T-helper 2 cell (primary cell): ENCODE measurements at places on chromosomes 11 and 22.

DNA sequence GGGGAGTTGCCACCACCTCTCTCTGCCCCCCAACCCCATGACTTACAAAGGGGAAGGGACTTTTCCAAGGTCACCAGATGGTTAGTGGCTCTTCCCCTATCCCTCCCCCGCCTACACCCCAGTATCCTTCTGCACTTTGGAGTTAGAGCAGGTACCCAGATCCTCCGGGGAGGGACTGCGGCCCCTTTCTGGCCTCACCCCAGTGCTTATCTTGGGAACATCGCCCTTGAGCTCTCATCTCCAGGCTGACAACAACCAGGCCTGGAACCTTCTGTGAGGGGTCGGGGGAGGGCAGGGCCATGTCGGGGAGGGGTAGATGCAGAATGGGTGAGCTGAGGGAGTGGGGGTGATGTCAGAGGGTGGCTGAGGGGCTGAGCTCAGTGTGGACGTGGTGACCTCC lies 7.5 kb upstream of the NAALADL1 start:
- DNase-seq = no peak

DNA sequence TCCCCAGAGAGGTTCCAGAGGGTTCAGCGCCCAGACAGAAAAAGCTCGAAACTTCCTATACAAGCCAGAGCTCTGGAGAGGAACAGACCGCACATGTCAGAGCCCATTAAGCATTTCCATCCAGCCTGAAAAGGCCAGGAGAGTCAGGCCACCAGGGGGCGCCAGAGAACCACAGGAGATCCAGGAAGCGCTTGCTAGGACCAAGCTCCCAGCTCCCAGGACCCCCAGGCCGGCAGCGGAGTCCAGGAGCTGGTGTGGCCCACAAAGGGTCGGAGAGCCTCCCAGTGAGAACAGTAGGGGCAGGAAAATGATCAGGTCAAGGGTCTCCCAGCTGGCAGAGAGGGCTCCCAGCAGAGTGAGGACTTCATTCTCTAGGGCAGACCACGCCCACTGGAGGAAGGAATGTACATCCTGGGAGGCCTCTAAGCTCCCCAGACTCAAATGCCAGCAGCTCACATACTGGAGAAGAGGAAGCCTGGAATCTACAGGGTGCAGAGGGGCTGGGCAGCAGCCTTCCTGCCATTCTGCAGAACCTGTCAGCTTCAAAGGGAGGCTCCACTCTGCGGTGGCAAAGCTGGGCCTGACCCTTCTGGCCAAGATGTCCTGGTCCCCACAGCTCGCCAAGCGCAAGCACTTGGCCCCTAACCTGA lies 2.1 kb upstream of the MEI1 start:
- peak; percentile 79 for DNase-seq

DNA sequence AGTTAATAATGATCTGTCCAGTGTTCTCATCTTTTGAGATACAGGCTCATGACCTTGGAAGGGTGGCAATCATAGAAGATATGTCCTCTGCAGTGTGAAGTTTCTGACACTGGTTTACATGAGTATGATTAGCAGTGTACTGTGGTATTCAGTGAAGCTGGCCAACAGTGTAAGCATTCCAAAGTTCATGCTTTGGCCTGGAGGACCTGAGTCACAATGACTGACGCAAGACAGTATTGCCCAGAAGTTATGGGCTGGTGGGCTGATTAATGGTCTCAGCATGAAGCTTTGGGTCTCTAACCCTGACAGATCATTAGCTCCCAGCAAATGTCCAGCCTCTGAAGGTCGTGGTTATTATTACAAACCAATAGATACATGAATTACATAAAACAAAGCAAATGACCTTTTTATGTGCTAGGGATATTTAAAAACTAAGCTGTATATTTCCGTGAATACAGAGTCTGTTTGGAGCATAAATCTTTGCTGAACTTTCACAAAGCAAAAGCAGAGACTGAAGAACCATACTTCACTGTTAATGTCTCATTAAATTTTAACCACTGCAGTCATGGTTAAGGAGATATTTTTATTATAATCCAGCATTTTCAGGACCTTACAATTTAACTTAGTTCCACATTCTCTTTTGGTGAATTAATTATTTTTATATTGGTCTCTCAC lies 28.3 kb upstream of the USP47 start:
- DNase-seq = no peak

DNA sequence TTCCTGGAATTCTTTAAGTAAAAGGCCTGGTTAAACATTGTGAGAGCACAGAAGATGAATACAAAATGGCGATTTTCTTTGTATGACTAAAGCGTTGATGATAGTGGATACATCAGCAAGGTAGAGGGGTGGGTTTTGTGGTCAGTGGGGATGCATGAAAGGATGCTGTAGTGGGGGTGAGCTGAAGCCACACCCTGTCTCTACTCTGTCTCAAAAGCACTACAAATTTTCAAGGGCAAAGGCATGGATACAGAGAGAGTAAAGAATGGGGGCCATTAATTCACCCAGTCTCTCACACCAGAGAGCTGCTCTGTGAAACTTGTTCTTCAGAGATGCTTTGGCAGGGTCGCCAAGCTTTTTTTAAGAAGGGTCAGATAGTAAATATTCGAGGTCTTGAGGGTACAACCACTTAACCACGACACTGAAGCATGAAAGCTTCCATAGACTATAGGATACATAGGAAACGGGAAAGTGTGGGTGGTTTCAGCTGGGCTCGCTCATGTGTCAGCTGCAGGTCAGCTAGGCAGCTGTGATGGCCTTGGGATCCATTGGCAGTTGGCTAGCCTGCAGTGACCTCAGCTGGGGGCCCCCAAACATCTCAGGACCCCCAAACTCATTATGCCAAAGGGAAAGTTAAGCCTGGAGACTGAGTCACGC lies 8.3 kb downstream of the TMEM138 start:
- no peak for DNase-seq

DNA sequence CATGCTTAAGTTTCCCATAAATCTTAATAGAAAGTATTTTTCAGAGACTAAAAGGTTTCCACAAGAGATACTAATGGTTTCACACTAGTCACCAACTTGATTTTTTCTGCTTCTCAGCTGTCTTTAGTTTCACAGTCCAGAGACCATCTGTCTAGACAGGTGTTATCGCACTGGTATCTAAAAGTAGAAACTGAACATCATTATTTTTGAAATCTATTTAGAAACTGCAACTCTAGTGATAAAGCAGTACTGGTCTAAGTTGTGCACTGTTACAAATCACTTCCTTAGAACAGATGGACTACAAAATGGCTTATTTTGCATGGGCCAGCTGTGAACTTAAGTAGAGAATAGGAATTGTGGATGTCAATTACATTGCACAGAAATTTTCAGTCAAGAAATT lies 78.0 kb downstream of the CNTN5 start:
- no peak for DNase-seq

DNA sequence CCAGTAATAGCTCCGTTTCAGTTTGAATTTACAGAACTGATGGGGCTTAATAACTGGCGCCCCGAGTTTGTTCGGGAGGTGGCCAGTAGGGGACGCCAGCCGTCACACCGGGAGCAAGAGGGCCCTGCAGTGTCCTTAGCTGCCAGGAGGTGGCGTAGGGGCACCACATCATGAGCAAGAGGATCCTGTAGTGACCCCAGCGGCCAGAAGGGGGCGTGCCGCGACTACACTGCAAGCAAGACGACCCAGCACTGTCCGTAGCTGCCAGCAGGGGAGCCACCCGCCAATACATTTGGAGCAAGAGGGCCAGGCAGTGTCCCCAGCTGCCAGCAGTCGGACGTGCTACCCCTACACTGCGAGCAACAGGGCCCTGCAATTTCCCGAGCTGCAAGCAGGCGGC lies 663.7 kb upstream of the B3GAT1 start:
- peak; percentile 66 for DNase-seq

DNA sequence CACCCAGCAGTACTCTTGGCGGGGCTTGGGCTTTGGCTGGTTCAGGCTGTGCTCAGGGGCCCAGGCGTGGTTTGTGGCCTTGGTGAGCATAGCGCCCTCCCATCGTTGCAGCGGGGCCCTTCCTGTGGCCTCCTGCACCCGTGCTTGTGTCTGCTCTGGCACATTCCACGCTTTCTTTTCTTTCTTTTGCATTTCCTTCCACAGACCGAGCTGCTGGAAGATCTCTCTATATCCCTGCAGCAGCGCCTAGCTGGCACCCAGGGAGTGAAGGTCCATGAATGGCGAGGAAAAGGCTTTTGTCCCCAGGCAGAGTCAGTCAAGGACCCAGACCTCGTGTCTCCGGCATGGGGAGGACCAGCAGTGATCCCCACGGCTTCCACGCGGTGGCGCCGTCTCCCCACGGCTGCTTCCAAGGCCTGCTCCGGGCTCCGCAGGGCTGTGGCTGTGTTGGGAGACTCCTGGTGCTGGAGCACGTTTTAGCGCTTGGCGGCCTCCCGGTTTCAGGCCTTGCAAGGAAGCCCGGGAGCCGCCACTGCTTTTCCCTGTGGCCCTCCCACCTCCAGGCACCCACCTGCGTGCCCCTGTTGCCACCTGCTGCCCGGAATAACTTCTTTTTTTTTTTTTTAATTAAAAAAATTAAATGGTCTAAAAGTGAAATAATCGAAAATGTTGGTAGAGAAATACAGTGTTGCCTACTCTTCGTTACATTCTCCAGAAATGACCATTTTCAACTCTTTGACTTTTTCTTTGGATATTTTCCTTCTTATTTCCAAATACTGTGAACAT lies 28.5 kb downstream of the GLB1L2 start:
- peak; percentile 71 for DNase-seq

DNA sequence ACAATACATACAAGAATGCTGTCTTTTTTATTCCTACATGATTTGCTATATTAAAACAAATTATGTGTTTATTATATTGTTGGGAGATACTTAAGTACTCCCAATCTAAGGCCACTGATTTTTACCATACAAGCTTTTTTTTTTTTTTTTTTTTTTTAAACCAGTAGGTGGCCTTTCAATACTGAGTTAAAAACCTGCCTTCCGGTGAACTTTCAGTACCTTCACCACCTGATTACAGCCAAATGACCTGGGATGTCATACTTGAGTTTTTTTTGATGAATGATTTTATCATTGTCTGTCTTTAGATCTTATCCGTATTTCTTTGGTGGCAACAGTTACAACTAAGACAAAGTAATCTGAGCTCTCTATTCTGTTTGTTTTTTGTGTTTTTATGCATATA lies 94.0 kb upstream of the FOLH1 start:
- DNase-seq = no peak

DNA sequence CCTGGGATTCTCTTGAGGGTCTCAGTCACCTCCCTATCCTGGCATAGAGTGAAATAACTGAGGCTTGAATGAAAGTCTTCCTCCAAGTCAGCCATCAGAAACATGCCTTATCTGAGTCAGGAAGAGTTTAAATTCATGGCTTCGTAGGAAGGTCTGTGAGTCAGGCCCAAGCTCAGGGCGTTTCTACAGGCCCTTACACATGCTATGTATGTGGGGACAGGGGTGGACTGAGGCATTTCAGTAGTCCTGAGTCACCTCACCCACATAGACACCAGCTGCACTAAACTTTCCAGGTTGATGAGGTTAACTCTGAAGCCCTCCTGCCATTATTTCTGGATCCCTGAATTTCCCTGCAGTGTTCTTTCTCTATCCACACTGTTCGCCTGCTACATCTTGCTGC lies 134.6 kb upstream of the RCN1 start:
- no peak for DNase-seq

GRCh38 chr11:64056213-64056785 lies 20.6 kb downstream of the FLRT1 start:
- no peak for DNase-seq

GRCh38 chr22:22952531-22953280 lies 65.1 kb downstream of the IGLL5 start:
- DNase-seq = no peak

GRCh38 chr11:44840521-44841251 lies 110.0 kb downstream of the TP53I11 start:
- no peak for DNase-seq

GRCh38 chr11:70353900-70354568 lies 44.3 kb upstream of the CTTN start:
- no peak for DNase-seq

- DNase-seq = no peak
Measured at GRCh38 chr11:32043737-32044136, 47.1 kb upstream of the RCN1 start.

GRCh38 chr11:86663761-86664160 lies 8.7 kb downstream of the ME3 start:
- no peak for DNase-seq

GRCh38 chr11:77127920-77128691 lies at the start of gene MYO7A:
Gene MYO7A (plus strand): TSS chr11:77128246. CDS start chr11:77130635, 2,389 bp downstream.
- no peak for DNase-seq

- no peak for DNase-seq
Measured at GRCh38 chr11:79482800-79483199, 42.0 kb upstream of the TENM4 start.

DNA sequence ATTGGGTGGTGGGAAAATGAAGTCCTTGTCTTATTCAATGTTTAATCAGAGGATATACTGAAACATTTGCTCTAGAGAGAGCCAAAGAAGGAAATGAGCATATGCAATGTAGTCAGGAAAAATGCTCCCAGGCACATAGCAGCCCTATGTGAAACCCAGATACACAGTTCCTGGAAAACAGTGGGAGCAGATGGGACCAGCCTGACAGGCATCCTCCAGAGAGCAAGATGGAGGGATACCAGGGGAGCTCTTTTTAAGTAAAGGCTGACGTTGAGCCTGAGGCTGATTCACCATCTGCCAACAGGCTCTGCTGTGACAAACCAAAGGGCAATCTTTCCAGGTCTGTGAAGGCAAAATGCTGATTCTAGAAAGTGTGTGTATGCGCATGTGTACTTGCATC lies 559.4 kb upstream of the KIRREL3 start:
- no peak for DNase-seq

DNA sequence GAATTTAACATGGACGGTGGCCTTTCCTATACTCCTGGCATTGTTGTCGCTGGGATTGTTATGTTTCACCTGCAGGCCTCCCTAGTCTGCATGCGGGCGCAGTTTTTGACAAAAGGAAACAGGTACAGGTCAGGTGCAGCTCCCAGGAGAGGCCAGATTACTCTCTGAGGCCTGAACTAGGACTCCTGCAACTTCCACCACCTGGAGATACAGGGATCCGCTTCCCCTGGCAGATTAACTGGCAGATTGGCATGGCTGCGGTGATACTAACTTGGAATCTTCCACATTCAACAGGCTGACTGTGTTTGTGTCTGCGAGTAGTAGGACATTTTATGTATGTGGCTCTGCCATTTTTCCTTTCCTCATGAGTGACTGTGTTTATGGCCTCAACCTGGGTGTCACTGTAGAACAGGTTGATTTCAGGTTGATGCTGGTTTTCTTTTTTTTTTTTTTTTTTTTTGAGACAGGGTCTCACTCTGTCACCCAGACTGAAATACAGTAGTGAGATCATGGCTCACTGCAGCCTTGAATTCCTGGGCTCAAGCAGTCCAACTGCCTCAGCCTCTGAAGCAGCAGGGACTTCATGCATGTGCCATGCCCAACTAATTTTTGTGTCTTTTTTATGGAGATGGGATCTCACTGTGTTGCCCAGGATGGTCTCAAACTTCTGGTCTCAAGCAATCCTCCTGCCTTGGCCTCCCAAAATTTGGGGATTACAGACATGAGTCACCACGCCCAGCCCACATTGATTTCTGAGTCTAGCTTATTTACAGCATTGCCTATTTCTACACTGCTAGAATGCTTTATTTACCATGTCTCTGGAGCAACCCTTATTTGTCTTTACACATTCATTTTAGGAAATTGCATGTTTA lies 1.7 kb upstream of the USP28 start:
- no peak for DNase-seq

- DNase-seq = peak; percentile 24
Measured at GRCh38 chr11:12287374-12288211, 89.8 kb upstream of the PARVA start.

GRCh38 chr11:78572394-78572793 lies 2.3 kb downstream of the NARS2 start:
- no peak for DNase-seq
